Left ventricle myocardium inferior (tissue), 1 donor: ENCODE measurements at places on chromosomes 16 and 17. TPM values are rescaled to one million over a fixed set of nuclear protein-coding genes. Genes with fewer than 3 reads are reported as not detected.

The SMIM36 gene
- not detected for total RNA-seq

The RDM1 gene
- total RNA-seq, result not detected

The VAT1L gene
- total RNA-seq, result 13.1 TPM

The KRTAP4-3 gene
- not detected for total RNA-seq

The AIPL1 gene
- total RNA-seq, result not detected

The ATP2A3 gene
- total RNA-seq, result 8.6 TPM

The TXNL4B gene
- 6.7 TPM for total RNA-seq

The BCO1 gene
- total RNA-seq, result not detected

The G6PC1 gene
- total RNA-seq, result not detected

The KRT32 gene
- 0.22 TPM for total RNA-seq

The PRCD gene
- 3.9 TPM for total RNA-seq

The GNG13 gene
- total RNA-seq, result not detected

The CPHXL2 gene
- total RNA-seq, result not detected

The HOXB3 gene
- 0.91 TPM for total RNA-seq

The NPTX1 gene
- total RNA-seq, result not detected

The HEATR9 gene
- not detected for total RNA-seq

The TMEM208 gene
- total RNA-seq, result 11.5 TPM
